ENCODE measurements at places on chromosomes 5 and 9.

- no peak for DNase-seq
Observed at GRCh38 chr5:142853682-142854081, 83.5 kb downstream of the ARHGAP26 start.

DNA sequence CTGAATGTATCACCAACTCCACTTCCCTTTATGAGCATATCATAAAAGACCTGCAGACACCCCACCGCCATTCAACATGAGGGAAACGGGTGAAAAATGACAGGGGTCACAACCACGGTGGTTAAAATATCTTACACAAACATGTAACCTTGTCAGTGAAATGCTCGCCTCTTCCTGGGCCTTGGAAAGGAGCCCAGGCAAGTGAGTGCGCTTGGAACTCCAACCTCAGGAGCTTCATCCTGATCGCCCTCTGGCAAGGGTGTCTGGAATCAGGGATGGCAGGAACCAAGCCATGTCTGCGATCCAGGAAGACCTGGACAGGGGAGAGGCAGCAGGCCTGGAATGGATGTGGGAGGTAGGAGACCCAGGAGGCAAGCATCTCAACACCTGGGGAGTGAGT, 282.7 kb downstream of the GAS1 start:
- DNase-seq, result no peak

DNA sequence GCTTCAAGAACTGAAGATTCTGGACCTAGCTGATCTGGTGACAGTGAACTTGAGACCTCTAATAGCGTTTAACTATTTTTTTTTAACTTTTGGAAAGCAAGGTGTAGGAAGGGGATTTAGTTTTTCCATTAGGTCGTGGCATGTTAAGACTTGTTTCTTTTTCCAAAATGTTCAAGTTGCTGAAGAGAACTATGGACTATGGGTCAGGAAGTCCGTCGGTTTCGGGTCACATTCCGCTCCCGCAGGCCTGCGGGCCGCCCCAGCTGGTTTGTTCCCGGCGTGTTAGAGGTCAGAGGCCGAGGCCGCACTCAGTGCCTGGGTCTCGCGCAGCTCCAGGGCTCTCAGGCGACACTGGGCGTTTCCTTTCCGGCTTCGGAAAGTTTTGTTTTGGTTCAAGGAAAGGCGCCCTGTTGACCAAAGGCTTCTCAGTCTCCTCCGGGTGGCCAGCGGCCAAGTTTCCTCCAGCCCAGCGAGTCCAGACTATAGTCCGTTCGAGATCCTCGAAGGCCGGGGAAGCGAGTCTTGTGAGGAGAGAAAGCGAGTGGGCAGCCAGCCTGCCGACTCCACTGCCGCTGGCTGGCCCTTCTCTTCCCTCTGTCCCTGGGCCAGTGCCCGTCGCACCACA, 586 bp upstream of the FCHO2 start:
- DNase-seq, result no peak

DNA sequence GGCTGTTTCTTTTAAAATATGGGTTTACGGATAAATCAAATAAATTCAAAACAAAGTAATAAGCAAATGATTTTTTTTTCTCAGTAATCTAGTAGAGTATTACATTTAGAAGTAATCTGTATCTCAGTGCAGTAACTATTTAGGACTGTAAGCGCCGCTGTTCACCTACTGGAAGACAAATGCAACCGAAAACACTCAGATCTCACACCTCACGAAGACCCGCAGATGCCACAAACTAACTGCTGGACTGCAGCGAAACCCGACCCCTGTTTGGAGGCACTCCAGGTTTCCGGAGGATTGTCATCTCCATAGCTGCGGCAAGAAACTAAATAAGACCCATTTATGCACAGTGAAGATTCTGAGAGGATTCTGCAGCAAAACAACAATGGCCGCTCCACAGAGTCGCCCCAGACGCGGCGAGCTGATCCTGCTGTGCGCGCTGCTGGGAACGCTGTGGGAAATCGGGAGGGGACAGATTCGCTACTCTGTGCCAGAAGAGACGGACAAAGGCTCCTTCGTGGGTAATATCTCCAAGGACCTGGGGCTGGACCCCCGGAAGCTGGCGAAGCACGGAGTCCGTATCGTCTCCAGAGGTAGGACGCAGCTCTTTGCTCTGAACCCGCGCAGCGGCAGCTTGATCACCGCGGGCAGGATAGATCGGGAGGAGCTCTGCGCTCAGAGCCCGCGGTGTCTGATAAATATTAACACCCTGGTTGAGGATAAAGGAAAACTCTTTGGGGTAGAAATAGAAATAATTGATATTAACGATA, at the start of gene PCDHGA8:
TSS of gene PCDHGA8 (plus strand) at position 205 of the 770 bp plus-strand sequence. CDS start at position 386, 181 bp downstream.
- peak; percentile 27 for DNase-seq

- no peak for DNase-seq
Observed at GRCh38 chr5:172420235-172420939, 33.9 kb downstream of the SH3PXD2B start.

DNA sequence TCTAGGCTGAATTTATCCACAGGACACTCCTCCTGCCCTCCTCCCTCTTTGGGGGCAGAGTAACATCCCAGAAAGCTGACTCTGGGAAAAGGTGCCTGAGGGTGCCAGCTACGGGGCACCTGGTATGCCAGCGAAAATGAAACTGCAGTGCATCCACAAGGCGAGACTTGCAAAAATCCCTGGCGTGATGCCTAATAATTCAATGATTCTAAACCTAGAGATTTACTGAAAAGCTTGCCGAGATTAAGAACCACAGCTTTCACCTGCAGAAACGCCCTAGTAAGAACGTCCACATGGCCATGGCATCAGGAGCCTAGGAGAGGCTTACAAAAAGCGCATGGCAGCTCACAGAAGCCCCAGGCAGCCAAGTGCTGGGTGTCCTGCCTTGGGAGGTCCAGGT, 20.9 kb downstream of the CCNJL start:
- DNase-seq, result no peak

DNA sequence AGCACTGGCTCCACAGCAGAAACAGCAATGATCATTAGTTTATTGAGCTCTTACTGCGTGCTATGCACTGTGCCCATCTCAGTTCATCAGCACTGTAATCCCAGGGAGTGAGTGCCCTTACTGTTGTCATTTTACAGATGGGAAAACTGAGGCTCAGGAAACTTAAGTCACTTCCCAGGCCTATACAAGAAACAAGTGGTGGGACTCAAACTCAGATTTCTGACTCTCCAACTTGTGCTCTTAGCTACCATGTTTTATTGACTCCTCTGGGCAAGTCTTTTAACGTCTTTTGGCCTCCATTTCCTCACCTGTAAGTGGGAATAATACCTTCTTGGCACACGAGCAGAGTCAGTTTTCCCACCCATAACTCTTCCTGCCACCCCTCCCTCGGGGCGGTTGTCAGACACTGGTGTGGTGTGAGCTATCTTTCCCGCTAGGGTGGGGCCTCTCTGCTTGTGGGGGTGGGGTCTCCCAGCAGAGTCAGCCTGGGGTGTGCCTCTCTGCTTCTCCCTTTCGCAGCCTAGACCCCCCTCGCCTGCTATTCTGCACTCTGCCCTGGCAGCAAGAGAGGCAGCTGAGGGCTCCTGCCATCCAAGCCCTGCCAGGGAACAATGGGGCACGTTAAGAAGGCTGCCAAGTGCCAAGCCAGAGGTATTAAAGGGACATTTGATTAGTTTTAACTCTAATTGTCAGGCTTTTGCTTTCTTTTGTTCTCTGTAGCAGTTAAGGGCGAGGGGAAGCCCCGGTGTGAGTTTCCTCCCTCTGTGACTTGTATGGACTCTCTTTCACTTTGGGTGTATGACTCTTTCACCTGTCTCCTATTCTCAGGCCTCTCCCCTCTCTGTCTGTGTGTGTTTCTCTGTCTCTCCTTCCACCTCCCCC, 12.1 kb downstream of the GALNT10 start:
- no peak for DNase-seq

- no peak for DNase-seq
Observed at GRCh38 chr9:76912636-76913275, 6.8 kb upstream of the PRUNE2 start.

GRCh38 chr5:59123595-59124561, 541.0 kb downstream of the RAB3C start:
- DNase-seq, result no peak

- no peak for DNase-seq
Observed at GRCh38 chr9:89442981-89443814, 54.7 kb downstream of the SEMA4D start.

DNA sequence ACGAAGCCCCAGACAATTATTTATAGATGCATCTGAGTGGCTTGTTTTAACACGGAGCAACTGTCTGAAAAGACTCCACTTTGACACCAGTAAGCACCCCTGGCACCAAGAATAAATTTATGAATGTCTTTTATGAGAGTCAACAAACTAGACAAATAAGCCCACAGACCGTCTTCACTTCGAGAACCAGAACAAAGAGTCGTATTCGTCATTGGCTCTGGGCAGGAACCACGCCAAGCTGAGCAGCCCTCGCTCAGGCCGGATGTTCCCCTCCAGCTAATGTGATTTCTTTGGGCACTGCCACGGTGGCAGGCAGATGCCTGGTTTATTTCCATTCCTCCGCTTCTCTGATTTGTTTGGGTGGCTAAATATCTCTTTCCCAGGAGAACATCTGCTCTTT, 91.9 kb upstream of the STC2 start:
- no peak for DNase-seq

DNA sequence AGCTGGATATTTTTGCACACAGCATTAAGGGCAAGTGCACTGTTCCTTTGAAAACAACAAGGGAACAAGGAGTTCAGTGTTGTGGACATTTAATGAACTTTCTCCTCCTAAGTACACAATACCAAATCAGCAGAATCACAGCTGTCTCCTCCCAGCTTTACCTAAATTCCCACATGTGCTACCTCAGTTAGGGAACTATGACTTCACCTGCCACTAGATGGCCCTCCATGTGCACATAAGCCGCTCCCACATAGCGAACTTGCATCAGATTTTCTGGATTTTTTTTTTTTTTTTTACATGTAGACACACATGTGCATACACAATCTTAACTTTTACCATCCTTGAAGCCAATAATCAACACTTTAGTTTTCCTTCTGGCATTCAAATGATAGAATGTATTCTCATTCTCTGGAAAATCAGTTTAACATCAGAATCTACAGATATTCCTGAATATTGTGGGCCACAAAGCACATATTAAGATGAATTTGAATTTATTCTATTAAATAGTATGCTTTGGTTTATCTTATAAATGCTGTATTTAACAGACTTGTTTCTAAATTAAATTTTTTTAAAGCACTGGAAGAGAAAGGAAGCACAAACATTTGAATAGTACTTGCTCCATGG, 123.6 kb downstream of the PALM2AKAP2 start:
- peak; percentile 73 for DNase-seq

GRCh38 chr9:82418334-82418733, 429.8 kb downstream of the SPATA31D1 start:
- no peak for DNase-seq

DNA sequence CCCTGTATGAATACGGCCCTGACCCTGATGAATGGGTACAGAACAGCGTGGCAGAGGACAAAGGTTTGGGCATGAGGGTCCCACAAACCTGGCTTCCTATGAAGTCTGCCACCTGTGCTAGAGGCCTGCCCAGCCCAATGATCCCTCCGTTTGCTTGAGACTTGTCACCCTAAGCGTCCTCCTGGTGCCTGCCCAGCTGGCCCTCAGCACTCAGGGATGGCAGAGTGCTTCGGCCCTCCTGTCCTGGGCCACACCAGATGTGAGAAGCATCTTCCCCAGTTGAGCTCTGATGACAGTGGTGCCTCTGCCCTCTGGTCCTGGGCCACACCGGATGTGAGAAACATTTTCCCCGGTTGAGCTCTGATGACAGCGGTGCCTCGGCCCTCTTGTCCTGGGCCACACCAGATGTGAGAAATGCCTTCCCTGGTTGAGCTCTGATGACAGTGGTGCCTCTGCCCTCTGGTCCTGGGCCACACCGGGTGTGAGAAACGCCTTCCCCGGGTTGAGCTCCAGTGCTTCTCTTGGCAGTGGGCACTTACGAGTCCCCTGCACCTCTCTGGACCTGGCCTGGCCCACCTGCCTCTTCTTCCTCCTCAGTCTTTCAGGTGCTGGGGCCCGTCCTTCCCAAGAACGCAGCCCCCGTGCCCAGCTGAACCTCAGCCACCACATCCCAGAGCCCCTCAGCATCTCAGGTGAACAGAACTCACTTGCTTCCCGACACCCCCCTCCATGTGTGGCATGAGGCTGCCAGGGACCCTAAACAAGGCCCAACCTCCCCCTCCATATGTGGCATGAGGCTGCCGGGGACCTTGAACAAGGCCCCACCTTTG, 253.1 kb upstream of the IRX1 start:
- DNase-seq, result no peak

- no peak for DNase-seq
Observed at GRCh38 chr5:82909771-82910170, 167.4 kb downstream of the TMEM167A start.

- DNase-seq, result no peak
Observed at GRCh38 chr5:2459251-2459650, 292.2 kb downstream of the IRX2 start.

GRCh38 chr5:43601454-43602260, 1.3 kb upstream of the NNT start:
- peak; percentile 35 for DNase-seq

DNA sequence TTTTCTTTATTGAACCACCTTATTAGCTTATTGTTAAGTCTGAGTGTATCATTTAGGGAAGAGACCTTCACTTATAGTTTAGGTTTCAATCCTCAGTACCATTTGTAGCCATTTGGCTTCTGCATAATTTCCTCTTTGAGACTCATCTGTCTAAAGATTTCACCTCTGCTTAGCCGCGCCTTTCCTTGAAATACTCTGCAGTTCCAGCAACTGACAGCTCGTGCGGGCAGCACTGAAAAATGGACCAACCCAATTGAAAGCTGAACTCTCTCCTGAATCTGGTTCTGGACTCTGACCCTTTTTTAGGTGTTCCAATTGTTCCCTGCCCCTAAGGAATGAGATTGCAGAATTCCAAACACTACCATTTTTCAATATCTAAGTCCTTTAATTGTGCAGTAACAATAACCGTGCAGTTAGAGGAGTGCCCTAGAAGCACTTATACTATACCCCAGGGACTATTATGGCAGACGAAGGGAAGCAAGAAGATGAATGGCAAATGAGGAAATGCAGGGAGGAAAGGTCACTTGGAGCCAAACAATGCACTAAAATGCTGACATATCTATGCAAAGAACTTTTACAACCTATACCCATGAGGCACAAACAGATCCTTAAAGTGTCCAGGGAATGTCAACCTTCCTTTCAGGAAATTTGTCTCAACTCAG, 50.1 kb upstream of the PDE4D start:
- no peak for DNase-seq

DNA sequence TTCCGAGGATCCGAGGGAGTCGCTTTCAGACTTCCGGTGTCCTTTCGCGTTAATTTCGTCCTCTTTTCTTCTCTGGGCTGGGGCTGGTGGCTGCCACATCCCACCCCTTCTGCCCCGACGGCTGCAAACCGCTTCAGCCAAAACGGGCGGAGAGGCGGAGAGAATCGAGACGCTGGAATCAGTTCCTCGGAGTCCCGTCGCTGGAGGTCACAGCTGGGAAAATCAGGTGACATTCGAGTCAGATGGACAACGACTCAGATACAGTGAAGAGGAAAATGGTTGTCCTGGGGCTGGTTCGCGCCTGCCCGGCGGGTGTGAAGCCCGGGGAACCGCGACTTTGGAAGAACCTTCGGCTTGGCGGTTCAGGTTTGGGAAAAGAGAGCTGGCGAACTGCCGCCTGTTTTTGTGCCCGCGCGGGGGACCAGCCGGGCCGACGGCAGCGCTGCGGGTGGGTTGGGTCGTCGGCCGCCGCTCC, 8.9 kb upstream of the NKX2-5 start:
- no peak for DNase-seq

GRCh38 chr9:12809720-12810119, 34.9 kb downstream of the LURAP1L start:
- no peak for DNase-seq

Data from AML-193 (cell line).